ENCODE measurements at places on chromosomes 16 and 17.

DNA sequence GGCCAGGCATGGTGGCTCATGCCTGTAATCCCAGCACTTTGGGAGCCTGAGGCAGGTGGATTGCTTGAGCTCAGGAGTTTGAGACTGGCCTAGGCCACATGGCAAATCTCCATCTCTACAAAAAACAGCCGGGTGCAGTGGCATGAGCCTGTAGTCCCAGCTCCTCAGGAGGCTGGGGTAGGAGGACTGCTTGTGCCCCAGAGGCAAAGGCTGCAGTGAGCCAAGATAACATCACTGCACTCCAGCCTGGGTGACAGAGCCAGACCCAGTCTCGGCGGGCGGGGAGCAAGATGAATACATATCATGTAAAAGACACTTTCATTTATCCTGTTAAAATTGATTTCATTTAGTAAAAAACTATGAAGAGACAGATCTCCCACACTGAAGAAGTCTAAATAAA is 54.6 kb downstream of the CREBBP start:
- peak; percentile 11 for DNase-seq

- DNase-seq = peak; percentile 64
Measured at GRCh38 chr17:17784657-17785267, 52.0 kb downstream of the SREBF1 start.

GRCh38 chr16:67404740-67405226 is 11.5 kb upstream of the TPPP3 start:
- no peak for DNase-seq

DNA sequence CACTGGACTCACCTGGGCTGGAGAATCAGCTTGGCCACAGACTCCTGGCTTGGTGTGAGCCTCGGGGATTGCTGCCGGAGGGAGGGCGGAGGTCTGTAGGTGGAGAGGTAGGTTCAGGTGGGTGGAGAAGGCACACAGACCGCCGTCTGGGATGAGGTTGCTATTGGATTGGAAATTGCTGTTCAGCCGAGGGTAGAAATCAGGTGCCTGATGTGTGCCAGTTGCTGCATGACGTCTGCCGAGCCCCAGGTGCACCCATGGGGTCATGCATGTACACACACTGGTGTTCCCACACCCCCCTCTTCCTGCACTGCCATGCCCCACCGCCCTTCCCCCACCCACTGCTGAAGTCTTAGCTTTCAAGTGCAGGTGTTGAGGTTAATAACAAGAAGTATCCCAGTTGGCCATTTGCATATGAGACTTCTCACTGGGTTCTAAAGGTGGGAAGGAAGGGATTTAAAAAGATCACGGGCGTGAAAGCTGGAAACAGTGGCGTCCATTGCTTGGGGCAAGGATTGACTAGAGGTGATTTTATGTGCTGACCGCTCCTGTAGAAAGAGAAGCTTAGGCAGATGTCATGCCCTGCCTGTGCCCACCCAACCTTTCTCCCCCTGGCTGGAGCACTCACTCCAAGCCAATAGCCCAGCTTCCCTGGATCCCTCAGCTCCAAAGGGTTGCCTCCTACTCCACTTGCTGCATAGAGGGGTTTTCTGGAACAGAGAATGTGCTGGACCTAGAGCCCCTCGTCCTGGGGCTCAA is 193.6 kb downstream of the CCDC182 start:
- no peak for DNase-seq

DNA sequence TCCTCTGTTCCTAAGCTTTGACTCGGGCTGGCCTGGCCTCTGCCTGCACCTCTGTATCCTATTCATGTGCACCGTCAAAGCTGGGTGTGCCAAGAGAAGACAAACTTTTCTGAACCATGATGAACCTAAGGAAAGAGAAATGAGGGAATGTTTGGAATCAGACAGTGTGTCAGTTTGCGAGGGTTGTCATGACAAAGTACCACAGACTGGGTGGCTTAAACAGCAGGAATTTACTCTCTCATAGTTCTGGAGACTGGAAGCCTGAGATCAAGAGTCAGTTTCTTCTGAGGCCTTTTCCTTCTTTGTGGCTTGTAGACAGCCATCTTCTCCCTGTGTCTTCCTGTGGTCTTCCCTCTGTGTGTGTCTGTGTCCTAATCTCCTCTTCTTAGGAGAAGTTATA is 129.0 kb downstream of the KATNIP start:
- DNase-seq = no peak

DNA sequence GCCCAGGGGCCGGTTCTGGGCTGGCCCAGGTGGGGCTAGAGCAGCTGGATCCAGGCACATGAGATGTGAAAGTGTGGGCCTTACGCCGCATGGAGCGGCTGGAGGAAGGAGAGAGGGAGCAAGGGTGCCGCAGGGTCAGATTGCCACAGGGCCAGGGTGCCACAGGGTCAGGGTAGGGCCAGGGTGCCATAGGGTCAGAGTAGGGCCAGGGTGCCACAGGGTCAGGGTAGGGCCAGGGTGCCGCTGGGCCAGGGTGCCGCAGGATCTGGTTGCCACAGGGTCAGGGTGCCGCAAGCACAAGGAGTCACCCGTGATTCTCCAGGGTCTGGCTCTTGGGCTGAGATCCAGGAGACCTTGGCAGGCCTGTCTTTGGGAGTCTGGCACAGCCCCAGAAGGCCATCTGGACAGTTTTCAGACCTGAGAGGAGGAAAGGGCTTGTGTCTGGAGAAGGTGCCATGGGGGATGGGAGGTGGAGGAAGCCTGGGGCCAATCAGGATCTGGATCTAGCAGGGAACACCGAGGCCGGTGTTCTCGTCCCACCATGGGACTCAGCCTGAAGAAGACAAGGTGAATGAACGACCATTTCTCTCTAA is 13.1 kb upstream of the LASP1NB start:
- no peak for DNase-seq

- DNase-seq = peak; percentile 70
Measured at GRCh38 chr16:24539850-24540601, 660 bp downstream of the RBBP6 start.

DNA sequence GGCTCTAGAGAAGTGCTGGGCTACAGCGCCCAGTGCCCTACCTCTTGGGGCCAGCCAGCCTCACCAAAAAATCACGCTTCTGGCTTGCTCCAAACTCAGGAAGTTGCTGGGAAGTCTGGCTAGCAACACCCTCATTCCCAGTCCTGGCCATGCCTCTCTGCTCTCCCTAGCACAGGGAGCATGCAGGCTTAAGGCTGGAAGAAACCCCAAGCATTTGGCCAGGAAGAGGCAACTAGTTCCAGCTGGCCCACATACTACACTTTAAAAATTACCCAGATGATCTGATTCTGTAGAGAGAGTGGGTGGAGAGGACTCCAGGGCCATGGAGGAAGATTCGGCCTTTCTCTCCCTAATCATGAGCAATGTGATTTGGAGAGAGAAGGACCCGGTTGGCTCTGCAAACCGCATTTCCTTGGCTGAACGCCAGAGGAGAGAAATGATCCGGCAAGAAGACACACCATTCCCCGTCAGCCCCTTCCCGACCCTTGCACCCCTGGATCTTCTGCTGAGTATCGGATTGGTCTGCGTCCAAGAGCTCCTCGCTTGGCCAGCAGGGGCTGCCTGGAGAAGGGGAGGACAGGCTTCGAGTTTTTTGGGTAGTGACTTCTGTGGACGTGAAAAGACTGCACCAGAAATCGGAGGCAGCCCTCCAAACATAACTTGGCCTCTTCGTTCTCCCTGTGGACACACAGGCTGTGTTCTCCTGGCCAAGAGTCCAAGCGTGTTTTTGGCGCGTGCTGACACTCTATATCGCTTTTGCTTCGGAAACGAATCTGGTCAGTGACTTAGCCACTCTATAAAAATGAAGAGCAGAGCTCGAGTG is 406.3 kb downstream of the WWOX start:
- DNase-seq = no peak

- peak; percentile 56 for DNase-seq
Measured at GRCh38 chr17:58412961-58413586, 4.3 kb downstream of the RNF43 start.

- peak; percentile 48 for DNase-seq
Measured at GRCh38 chr17:8005967-8006730, 3.7 kb downstream of the GUCY2D start.

DNA sequence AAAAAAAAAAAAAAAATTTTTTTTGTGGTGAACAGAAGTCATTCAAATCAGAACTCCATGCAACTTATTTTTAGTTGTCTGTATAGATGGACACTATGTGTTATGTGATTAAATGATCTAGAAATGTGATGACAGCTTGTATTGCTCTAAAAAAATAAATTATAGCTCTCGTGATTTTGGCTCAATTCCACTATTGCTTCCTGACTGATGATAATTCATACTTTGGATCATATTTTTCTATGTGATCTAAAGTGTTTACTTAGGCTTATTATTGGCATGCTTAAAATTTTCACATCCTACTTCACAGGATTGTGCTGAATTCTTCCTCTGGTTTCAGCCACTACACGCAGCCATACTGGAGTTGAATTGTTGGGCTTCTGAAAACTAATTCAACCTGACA is 76.8 kb downstream of the RPGRIP1L start:
- DNase-seq = no peak

DNA sequence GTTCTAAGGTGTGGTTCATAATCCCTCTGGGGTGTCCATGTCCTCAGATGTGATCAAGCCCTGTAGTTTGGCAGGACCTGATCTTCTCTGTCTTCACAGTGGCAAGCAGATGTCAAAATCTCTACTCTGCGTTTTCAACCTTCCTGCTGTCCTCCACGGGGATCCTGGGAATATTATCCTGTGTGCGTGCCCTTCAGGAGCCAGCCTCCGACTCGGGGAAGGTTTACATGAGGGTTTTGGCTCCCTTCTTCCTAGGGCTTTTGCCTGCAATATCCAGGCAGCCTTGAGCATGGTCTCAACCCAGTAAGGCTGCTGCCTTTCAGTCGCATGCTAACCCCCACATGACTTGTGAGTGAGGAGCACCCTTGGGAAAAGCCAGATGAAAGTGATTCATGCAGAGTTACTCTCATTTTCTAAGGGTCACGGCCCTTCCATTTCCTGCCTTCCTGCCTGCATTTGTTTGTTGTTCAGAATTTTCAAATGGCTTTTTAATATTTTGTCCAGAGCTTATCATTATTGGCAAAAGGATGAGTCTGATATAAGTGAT is 202.2 kb upstream of the CHMP6 start:
- no peak for DNase-seq

- no peak for DNase-seq
Measured at GRCh38 chr17:76151896-76152454, 10.9 kb upstream of the FOXJ1 start.

GRCh38 chr16:2343211-2343610 is 2.7 kb upstream of the ABCA3 start:
- DNase-seq = peak; percentile 5

DNA sequence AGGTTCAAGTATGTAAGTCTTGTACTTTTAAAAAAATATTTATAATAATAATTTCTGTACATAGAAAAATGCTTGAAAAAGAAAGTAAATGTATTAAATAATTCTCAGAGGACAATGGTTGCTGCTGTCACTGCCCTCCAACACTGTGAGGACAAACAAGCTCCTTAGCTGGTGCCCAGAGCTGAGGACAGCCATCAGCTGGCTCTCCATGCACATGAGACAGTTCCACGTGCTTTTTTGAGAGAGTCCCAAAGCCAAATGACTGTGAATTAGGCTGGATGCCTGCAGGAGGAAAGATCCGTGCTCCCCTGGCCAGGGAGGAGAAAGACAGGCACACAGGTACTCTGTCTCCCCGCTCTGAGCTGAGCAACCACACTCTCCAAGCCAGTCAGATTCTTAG is 115.5 kb upstream of the IRX5 start:
- no peak for DNase-seq

DNA sequence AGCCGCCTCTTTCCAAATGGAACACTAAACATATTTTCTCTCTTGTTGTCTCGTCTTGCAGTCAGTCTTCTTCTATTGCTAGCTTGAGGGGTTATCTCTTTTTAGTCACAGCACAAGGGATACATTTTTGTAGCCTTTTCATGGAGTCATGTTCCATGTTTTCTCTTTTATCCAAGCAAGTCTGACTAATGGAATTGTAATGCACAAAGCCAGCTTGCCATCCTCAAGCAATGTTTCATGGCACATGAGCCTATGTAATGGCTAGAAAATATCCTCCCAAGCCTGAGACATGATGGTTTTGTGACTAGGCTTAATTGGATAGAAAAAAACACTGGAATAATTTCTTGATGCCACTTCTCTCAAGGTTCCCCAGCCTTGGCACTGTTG is 414.6 kb upstream of the GOT2 start:
- DNase-seq = no peak

DNA sequence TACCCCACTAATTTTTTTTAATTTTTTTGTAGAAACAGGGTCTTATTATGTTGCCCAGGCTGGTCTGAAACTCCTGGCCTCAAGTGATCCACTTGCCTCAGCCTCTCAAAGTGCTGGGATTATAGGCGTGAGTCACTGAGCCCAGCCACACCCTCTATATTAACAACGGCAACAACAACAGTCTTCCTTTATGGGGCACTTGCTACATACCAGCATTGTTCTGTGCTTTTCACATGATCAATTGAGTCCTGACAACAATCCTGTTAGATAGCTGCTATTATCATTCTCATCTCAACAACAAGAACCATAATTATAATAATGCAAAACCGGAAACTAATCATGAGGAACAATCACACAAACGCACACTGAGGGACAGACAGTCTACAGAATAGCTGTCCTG is 12.6 kb upstream of the ARL5C start:
- no peak for DNase-seq

DNA sequence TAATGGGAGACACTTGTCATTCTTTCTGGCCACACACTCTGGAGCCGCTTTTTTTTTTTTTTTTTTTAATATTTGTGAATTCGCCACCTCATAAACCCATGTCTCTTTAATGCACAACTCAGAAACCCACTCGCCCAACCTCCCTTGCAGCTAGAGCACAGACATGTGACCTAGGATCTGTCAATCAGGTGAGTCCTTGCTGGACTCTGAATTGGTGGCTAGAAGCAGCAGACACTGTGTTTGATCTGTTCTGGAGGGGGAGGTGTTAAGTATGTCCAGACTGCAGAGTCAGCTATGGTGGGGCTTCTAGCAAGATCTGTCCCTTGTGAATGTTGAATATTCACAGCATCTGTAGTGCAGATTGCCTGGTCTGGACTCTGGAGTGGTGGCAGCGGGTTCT is 112.1 kb downstream of the PRKCB start:
- DNase-seq = peak; percentile 27

DNA sequence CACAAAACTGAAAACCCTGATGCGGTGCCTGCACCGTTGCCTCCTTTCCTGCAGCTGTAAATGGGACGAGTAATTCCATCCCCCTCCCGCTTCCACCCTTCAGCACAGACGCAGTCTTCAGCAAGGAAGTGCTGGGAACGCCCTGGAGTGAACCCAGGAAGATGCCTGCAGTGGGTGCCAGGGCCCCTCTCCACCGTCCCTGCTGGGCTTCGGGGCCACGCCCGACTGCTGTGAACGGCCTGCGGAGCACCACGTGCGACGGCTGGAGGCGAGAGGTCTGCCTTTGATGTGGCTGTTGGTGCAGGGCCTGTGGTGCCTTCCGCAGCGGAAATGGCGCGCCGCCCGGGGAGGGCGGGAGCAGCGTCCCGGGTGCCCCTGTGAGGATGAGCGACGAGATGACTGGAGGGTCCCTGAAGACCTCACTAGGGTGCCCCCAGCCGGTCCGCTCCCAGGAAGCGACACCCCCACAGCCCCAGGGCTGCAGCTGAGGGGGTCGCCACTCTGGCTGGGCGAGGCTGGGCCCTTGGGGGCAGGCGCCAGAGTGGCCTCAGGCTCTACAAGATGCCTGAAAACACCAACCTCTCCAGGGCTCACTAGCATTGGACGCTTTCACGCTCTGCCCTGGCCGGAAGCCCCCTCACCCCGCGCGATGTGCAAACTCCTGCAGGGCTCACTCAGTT is 749 bp upstream of the MC1R start:
- peak; percentile 95 for DNase-seq

- DNase-seq = no peak
Measured at GRCh38 chr16:59385491-59385890, 651.4 kb upstream of the GOT2 start.

All from hematopoietic multipotent progenitor cell treated with erythropoietin and hydrocortisone succinate and interleukin-3 and kit ligand, for 4 days (in vitro differentiated cells).